ENCODE measurements at places on chromosomes 5 and 9. TPM values are rescaled to one million over a fixed set of nuclear protein-coding genes. Genes with fewer than 3 reads are reported as not detected.

FGD3 gene
- not detected for total RNA-seq

NR6A1 gene
- total RNA-seq, result 1.2 TPM

HMCN2 gene
- total RNA-seq, result not detected

FLT4 gene
- not detected for total RNA-seq

MPDZ gene
- total RNA-seq, result 41.0 TPM

HTR4 gene
- total RNA-seq, result not detected

ADAMTSL2 gene
- total RNA-seq, result not detected

GRIA1 gene
- total RNA-seq, result 1.2 TPM

GABRA6 gene
- total RNA-seq, result not detected

ZNF782 gene
- 7.1 TPM for total RNA-seq

FAM219A gene
- total RNA-seq, result 7.0 TPM

All from fibroblast of the aortic adventitia (primary cell).